ENCODE measurements at places on chromosomes 2 and 18. TPM values are rescaled to one million over a fixed set of nuclear protein-coding genes. Genes with fewer than 3 reads are reported as not detected.
A peak's percentile ranks its signal among the peaks of the same experiment; 100 is the strongest.

TDRD15 gene
- not detected for total RNA-seq

ABCG5 gene
- total RNA-seq = not detected

KIAA2012 gene
- not detected for total RNA-seq

FIGN gene
- total RNA-seq = 0.76 TPM

SCYGR4 gene
- not detected for total RNA-seq

MROH2A gene
- total RNA-seq = not detected

MAB21L4 gene
- total RNA-seq = not detected

REG3G gene
- not detected for total RNA-seq

DNA sequence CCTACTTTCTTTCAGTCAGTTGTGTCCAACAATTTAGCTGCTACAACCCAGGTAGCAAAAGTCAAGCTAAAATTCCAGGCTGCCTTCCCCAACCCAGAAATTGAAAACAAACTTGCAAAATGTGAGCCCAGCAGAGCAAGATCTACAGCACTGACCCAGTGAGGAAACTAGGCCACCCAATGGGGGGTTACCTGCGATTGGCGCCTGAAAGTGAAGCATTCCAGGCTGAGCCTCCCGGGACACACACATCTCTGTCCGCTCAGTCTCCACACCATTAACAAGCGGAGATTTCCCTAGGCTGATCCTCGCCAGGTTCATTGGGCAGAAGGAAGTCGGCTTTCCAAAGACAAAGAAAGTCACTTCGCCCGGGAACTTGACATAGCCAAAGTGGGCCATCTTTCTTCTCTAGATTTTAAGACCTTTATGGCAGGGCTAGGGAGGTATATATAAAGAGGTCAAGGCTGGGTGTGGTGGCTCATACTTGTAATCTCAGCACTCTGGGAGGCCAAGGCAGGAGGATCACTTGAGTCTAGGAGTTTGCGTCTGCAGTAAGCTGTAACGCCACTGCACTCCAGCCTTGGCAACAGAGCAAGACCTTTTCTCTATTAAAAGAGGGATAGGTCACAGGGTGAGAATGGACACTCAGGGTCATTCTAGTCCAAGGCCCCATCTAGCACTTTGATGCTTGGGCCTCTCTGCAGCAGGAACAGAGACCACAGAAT, 53.6 kb downstream of the TTC32 start:
- DNase-seq = no peak
- H3K36me3 ChIP-seq = no peaks in the 10 kb centered on the region
- H3K4me1 ChIP-seq = no peaks in the 10 kb centered on the region
- H3K4me3 ChIP-seq = no peak overlapping the region

GRCh38 chr2:240155048-240155744, 14.7 kb upstream of the OTOS start:
- peaks cover 32% of the 10 kb centered on the region for H3K27me3 ChIP-seq
- no peaks in the 10 kb centered on the region for H3K36me3 ChIP-seq
- H3K4me1 ChIP-seq = no peaks in the 10 kb centered on the region
- no peak overlapping the region for H3K4me3 ChIP-seq

- H3K36me3 ChIP-seq = peaks cover 11% of the 10 kb centered on the region
- DNase-seq = peak; percentile 55
- H3K27ac ChIP-seq = no peak overlapping the region
- peak overlapping the region; percentile 92 for H3K4me3 ChIP-seq
- H3K27me3 ChIP-seq = no peaks in the 10 kb centered on the region
These were observed 1.0 kb downstream of the EPHA4 start for GRCh38 chr2:221571025-221571550.

GRCh38 chr2:6069381-6069780, 377.2 kb downstream of the SOX11 start:
- no peak overlapping the region for H3K4me3 ChIP-seq
- H3K27ac ChIP-seq = no peak overlapping the region
- H3K36me3 ChIP-seq = no peaks in the 10 kb centered on the region
- no peak for DNase-seq
- H3K27me3 ChIP-seq = no peaks in the 10 kb centered on the region

- H3K4me3 ChIP-seq = peak overlapping the region; percentile 76
- H3K36me3 ChIP-seq = no peaks in the 10 kb centered on the region
- H3K27ac ChIP-seq = no peak overlapping the region
- H3K4me1 ChIP-seq = no peaks in the 10 kb centered on the region
- DNase-seq = peak; percentile 19
These were observed 2.4 kb downstream of the ERBB4 start for GRCh38 chr2:212535996-212536816.

DNA sequence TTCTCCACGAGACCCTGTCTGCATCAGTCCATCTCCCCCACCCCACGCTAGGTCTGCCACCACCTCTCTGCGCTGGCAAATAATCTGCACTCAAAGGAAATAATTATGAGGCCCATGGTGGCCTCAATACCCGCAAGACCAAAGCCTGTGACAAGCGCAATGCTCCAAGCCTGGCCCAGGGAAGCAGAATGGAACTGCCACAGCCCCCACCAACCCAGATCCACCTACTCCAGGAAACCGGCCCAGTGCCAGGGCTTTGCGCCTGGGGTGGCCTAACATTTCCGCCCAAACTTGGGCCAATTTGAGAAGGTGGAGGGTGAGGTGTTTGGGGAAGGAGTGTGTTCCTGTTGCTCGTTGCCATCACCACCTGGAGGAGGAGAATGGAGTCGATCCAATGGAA, 26.0 kb upstream of the ATOH8 start:
- H3K4me3 ChIP-seq = no peak overlapping the region
- H3K36me3 ChIP-seq = no peaks in the 10 kb centered on the region
- H3K27ac ChIP-seq = no peak overlapping the region
- H3K4me1 ChIP-seq = peaks cover 17% of the 10 kb centered on the region

GRCh38 chr2:19504400-19505198, 146.2 kb upstream of the OSR1 start:
- H3K4me1 ChIP-seq = no peaks in the 10 kb centered on the region
- no peak overlapping the region for H3K4me3 ChIP-seq
- no peak for DNase-seq
- H3K27me3 ChIP-seq = 0 out of 2 replicates have a peak, but pooled peaks cover 11% of the 10 kb centered on the region

- no peaks in the 10 kb centered on the region for H3K27me3 ChIP-seq
- no peak overlapping the region for H3K4me3 ChIP-seq
These were observed 403.4 kb upstream of the MC4R start for GRCh38 chr18:60775978-60776377.

DNA sequence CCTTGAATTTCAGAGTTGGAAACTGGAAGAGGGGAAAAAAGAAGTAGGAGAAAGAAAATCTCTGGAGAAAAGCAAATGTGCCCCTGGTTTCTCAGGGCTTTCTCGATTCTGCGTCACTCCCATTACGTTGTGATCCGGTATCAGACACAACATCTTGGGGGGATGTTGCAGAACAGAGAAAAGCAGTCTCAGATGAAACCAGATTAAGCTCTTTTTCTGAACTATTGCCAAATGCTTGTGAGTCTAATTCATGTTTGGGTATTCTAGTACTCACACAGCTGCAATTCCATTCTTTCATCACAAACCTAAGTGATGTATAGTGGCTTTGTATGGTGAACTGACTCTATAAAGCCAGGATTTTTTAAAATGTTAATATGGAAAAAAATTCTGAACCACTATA, 233.2 kb downstream of the TCF4 start:
- H3K27ac ChIP-seq = no peak overlapping the region
- no peaks in the 10 kb centered on the region for H3K27me3 ChIP-seq
- peaks cover 24% of the 10 kb centered on the region for H3K4me1 ChIP-seq
- DNase-seq = peak; percentile 31
- H3K36me3 ChIP-seq = no peaks in the 10 kb centered on the region
- H3K4me3 ChIP-seq = no peak overlapping the region
